ENCODE measurements at places on chromosomes 7 and 10. TPM values are rescaled to one million over a fixed set of nuclear protein-coding genes. Genes with fewer than 3 reads are reported as not detected.
A peak's percentile ranks its signal among the peaks of the same experiment; 100 is the strongest.

UBE2H gene
- 39.6 TPM for total RNA-seq

GRCh38 chr10:101444058-101444898 is 90.3 kb downstream of the BTRC start:
- DNase-seq, result no peak

- DNase-seq, result peak; percentile 10
These were observed 114.6 kb downstream of the DNAJC1 start for GRCh38 chr10:21888959-21889358.

DNA sequence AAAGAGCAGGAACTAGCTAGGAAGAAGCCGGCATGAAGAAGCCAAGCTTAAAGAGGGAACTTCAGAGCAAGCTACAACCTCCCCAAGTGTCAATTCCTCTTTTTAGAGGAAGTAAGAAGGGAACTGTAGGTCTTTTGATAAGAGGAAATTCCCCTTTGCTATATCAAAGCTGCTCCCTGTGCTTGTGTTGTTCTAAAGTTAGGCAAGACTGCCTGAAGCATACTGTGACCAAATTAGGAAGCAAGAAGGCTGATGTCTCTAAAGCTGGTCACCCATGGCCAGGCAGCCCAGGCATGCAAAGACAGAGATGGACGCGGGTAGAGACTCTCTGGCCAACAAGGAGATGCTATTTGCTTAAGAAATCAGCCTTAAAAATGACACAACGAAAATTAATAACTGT is 87.9 kb downstream of the RNF216 start:
- no peak for DNase-seq

ASB13 gene
- total RNA-seq, result 34.6 TPM

DNA sequence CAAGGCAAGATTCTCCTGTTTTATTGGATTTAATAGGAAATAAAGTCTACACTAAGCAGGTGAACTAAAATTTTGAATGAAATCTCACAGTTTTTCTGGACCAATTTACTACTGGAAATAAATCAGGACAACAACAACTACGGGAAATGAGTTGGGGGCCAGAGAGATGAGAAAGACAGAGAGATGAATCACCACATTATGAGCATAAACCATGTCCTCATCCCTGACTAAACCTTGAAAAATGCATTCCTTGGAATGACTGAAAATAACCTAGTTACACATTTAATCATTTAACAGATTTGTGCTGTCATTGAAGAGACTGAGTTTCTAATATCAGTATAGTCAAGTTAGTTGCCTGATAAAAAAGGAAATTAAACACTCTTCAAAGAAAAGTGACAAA is 608.4 kb upstream of the KCND2 start:
- no peak for DNase-seq

Measured in mucosa of descending colon (tissue), 3 donors.